Islet precursor cell (in vitro differentiated cells): ENCODE measurements at places on chromosomes 12 and 14.

DNA sequence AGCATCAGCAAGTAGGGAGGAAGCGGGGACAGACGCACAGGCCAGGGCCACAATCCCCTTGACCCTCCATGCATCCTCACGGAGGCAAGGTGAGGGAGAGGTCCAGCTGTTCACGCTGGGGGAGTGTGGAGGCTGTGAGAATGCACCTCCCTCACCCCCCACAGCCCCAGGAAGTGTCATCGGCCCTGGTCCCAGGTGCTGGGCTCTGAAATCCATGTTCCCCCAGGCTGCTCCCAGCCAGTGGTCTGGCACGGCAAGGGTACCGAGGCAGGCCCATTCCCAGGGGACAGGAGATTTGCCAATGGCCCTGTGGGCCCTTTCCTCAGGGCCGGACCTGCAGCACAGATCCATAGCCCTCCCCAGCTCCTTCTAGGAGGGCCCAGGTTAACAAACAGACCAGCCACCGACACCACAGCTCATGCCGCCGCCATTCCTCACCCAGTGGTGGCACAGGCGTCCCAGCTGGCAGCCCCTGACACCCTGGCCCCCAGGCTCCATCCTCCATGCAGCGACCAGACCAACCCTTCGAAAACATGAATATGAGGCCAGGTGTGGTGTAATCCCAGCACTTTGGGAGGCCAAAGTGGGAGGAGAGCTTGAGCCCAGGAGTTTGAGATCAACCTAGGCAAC, 21.9 kb upstream of the EIF5 start:
- DNase-seq: no peak

DNA sequence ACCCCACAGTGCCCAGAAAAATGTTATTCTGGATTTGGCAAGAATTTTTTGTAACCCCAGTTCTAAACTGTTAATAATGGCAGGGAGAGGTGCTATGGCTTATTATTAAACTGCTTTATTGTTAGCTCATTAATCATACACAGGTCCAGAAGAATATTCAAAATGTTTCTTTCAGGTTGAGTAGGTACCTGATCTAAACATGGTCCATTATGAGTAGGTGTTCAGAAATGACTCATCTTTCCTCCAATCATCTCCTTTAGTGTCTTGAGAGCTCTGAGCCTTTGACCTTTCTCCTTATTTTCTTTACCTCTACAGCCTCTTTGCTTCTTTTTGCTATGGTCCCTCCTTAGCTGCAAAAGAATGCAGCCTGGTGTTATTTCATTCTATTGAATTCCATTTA, 211.0 kb upstream of the GARIN6 start:
- no peak for DNase-seq

GRCh38 chr12:125198652-125199051, 133.4 kb downstream of the AACS start:
- no peak for DNase-seq

DNA sequence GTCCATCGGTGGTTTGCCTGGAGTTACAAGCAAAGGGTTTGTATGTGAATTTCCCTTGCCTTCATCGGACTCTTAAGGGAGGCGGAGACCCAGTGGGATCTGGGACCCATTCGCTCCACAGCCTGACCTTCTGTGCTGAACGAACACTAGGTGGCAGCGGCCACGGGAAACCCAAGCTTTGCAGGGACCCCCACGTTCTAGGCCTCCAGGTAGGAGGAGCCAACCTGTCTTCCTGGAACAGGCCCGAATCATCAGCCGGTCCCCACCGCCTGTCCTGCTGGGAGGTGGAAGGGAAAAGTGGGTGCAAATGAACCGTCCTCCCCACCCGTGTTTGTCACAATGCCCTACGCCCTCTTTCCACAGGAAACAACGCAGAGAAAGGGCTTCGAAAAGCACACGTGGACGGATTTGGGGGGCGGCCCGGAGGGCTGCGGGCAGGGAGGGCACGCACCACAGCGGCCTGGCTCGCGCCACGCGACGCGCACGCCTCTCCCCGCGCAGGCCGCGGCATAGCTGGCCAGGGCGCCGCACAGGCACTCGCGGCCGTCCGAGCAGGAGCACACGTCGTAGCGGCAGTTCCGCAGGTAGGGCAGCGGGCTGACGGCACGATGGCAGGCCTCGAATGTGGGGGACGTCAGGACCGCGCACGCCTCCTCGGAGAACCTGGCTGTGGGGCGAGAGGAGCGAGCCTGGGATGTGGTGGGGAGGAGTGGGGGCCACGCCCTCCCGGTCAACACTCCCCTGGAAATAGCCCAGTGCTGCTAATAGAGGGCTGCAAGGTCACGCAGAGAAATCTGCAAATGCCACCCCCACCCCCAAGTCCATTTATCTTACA, 67.8 kb downstream of the VWF start:
- peak; percentile 89 for DNase-seq

- no peak for DNase-seq
These were observed 85.1 kb downstream of the TMEM30B start for GRCh38 chr14:61196034-61196433.

DNA sequence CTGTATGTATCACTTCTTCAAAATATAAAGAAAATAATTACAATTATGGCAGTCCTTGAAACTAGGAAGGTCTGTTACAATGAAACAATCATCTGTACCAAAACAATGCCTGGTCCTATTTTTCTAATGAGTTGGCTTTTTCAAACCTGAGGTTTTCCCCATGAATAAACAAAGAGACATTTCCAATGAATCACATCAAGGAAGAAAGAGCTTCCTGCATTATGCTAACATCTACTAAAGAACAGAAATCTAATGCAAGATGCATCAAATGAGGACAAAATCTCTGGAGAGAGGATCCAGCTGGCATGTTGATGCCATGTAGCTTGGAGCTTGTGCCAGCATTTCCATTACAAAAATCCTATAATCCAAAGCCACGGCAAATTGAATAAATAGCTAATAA, 29.3 kb downstream of the NIN start:
- DNase-seq: no peak

DNA sequence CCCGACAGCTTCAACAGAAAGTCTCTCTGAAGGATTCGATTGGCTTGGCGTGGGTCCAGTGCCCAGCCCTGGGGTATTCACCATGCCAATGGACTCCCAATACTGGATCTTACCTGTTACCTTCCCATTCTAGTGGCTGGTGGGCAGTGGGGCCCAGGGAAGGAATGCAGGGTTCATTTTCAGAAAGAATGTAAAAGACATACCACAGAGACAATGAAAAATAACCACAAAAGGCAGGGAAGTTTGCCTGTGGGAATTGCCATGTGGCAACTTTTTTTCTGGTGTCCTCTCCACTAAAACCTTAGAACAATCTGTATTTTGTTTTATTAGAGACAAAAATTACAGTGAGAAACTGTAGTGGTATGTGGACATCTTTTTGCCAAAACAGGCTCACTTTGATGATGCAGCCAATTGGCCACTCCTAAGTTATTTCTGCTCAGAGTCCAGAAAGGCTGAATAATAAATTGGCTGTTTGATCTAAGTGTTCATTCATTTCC, 55.2 kb downstream of the PTGER2 start:
- DNase-seq: no peak

- DNase-seq: no peak
These were observed 3.0 kb downstream of the NUAK1 start for GRCh38 chr12:106135781-106136180.

DNA sequence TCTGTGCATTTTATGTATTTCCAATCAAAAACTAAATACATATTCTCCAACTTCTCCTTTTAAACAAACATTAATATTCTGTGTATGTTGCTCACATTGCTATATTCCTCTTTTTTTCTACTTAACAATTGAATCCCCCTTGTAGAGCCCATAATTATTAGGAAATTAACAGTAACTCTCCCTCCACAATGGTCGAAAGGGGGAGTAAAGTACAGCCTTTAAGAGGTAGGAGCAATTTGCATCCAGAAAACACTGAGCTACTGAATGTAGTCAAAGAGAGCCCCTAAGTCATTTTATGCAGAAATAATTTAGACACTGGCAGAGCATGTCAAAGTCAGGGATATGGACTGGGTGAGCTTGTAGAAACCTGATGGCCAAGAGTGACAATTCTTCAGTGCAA, 57.2 kb upstream of the SCN8A start:
- no peak for DNase-seq

DNA sequence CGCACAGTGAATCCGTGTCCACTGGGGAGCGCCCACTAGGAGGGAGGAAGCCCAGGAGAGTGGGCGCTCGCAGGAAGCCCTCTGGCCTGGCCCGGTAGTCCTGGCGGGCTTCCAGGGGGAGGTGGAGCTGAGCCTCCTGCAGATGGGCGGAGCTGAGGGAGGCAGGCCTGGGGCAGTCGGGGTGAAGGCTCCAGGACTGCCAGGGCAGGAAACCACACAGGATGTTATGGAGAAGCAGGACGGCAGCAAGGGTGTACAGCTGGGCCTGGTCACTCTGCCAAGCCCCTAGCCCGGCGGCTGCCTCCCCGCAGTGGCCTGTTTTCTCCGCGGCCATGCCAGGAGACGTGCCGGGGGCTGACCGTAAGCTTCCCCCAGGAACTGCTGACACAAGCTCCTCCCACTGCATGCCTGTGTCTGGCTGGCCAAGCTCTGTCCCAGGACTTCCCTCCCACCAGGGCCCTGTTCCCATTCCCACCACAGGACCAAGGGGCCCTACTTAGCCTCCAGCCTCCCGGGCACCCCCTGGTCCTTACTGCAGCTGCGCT, 143.4 kb upstream of the C14orf180 start:
- peak; percentile 81 for DNase-seq

DNA sequence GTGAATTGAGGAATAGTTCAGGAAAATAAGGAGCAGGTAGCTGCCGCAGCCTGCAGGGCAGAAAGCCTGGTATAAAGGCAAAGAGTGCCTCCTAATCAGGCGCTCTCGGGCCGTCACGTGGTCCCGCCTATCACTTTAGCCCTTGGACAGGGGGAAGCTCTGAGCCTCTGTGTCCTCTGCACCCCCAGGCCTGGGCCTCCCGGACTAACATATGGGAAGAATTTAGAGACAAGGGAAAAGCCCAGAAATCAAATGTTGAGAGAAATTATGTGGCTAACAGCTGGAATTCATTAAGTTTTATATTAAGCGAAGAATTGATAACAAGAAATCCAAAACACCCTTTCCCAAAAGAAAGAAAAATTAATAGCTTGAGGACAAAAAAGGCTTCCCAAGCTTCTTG, 417.7 kb downstream of the ATP23 start:
- DNase-seq: no peak

GRCh38 chr12:104687823-104688573, 231.2 kb downstream of the CHST11 start:
- no peak for DNase-seq

- DNase-seq: no peak
These were observed 709 bp downstream of the TCL1B start for GRCh38 chr14:95686935-95687334.

- DNase-seq: no peak
These were observed 13.2 kb upstream of the C1S start for GRCh38 chr12:7047306-7047705.

DNA sequence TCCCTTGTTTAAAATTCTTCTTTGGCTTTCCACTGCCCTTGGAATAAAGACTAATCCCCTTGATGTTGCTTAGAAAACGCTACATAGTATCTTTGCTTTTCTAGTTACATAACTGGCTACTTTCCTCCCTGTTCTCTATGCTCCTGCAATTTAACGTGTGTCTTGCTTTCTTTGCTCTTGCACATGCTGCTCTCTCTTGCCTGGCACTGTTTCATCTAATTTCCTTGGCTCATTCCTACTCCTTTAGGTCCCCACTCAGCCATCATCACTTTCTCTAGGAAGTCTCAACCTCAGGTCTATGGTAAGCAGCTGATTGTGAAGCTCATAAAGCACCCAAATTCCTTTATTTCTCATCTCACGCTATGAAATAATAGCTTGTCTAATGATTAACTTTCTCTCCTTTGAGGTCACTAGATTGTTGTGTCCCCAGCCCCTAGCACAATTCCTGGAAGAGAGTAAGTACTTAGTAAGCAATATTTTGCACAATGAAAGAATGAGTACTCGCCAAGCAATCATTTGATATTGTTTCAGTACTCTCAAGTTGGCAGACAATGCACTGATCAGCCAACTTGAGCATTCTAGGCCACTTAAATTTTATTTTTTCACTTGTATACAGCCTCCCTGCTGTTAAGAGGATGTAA, 3.3 kb downstream of the ALDH6A1 start:
- no peak for DNase-seq
